ENCODE measurements at places on chromosomes 11 and 22.
A peak's percentile ranks its signal among the peaks of the same experiment; 100 is the strongest.

GRCh38 chr11:99327527-99327926 lies 306.8 kb downstream of the CNTN5 start:
- no peak overlapping the region for H3K4me3 ChIP-seq
- no peak overlapping the region for H3K27ac ChIP-seq
- no peak for DNase-seq
- no peaks in the 10 kb centered on the region for H3K36me3 ChIP-seq

- H3K27me3 ChIP-seq: peaks cover 4% of the 10 kb centered on the region
- no peak overlapping the region for H3K27ac ChIP-seq
- no peaks in the 10 kb centered on the region for H3K36me3 ChIP-seq
- DNase-seq: no peak
Measured at GRCh38 chr11:75541193-75542087, 15.7 kb upstream of the GDPD5 start.

DNA sequence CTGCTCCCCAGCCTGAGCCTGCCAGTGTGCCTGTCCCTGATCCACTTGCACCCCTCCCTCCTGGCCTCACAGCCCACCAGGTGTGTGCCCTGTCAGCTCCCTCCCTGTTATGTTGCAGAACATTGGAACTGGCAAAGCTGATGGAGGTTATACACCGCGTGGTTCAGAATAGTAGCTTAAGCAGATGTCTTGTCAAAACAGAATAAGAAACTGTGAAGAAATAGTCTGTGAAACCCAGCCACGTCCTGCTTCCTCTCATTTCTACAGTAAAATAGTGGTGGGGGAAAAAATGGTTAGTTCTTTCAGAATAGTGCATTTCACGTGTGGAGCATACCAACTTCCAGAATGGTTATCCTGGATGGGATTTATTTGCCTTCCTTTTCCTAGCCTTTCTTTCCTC lies 161.2 kb upstream of the NAV2 start:
- no peak for DNase-seq
- no peaks in the 10 kb centered on the region for H3K4me1 ChIP-seq
- no peak overlapping the region for H3K27ac ChIP-seq
- peaks cover 26% of the 10 kb centered on the region for H3K27me3 ChIP-seq
- no peak overlapping the region for H3K4me3 ChIP-seq

DNA sequence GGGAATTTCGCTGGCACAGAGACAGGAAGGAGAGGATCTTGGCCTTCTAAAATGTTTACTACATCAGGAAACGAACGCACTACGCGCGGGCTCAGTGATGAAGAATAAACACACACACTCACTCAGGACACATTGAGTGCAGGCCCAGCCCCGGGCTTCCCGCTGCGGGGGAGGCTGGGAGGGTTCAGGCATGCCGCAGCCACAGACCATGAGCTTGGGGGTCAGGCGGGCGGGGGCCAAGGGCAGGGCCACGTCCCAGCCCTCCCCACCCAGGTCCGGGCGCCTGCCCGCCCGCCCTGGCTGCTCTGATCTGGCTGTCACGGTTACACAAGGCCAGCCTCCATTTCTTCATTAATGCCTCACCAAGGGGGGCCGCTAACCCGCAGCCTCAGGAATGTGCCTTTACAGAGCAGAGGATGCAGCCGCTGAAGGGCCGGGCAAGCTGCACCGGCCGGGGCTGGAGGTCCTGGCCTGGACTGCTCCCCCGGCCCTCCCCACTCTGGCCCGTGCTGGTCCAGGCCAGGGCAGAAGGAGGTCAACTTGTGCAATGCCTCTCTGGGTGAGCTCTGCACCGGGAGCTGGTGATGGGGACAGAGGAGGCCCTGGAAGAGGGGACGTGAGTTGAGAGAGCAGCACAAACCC lies 41.7 kb downstream of the IGF2 start:
- peak overlapping the region; percentile 74 for H3K27ac ChIP-seq
- no peaks in the 10 kb centered on the region for H3K27me3 ChIP-seq
- H3K4me3 ChIP-seq: no peak overlapping the region
- DNase-seq: peak; percentile 60

- DNase-seq: no peak
- H3K4me1 ChIP-seq: peaks cover 12% of the 10 kb centered on the region
- H3K27me3 ChIP-seq: no peaks in the 10 kb centered on the region
- H3K4me3 ChIP-seq: peak within 1 kb of the TSS; percentile 82
- peak within 1 kb of the TSS; percentile 58 for H3K27ac ChIP-seq
Measured at GRCh38 chr11:63768237-63769041, at the start of gene ZFTA. Gene ZFTA, minus strand, starts transcription at chr11:63768775. Its CDS starts 153 bp downstream, at chr11:63768622.

GRCh38 chr11:7651140-7651551 lies 22.2 kb downstream of the CYB5R2 start:
- H3K4me3 ChIP-seq: no peak overlapping the region
- H3K4me1 ChIP-seq: no peaks in the 10 kb centered on the region
- DNase-seq: no peak
- no peaks in the 10 kb centered on the region for H3K36me3 ChIP-seq
- no peak overlapping the region for H3K27ac ChIP-seq
- no peaks in the 10 kb centered on the region for H3K27me3 ChIP-seq

DNA sequence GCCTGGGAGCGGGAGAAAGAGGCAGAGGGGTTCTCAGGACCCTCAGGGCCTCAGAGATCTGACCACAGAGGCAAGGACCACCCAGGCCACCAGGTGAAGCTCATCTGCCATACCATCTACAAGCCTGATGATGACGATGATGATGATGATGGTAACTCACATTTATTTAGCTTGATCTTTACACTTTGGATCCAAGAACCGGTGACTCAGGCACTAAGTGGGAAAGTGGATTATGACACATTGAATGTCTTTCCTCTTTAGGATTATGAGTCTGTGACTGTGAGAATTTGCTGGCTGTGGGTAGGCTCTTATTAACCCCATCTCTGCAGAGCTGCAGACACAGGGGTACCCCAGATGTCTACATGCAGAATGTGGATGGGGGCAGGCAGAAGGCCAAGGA lies 110.3 kb downstream of the DSCAML1 start:
- no peak overlapping the region for H3K27ac ChIP-seq
- no peaks in the 10 kb centered on the region for H3K36me3 ChIP-seq
- peaks cover 2% of the 10 kb centered on the region for H3K27me3 ChIP-seq
- H3K4me3 ChIP-seq: no peak overlapping the region
- no peaks in the 10 kb centered on the region for H3K4me1 ChIP-seq

DNA sequence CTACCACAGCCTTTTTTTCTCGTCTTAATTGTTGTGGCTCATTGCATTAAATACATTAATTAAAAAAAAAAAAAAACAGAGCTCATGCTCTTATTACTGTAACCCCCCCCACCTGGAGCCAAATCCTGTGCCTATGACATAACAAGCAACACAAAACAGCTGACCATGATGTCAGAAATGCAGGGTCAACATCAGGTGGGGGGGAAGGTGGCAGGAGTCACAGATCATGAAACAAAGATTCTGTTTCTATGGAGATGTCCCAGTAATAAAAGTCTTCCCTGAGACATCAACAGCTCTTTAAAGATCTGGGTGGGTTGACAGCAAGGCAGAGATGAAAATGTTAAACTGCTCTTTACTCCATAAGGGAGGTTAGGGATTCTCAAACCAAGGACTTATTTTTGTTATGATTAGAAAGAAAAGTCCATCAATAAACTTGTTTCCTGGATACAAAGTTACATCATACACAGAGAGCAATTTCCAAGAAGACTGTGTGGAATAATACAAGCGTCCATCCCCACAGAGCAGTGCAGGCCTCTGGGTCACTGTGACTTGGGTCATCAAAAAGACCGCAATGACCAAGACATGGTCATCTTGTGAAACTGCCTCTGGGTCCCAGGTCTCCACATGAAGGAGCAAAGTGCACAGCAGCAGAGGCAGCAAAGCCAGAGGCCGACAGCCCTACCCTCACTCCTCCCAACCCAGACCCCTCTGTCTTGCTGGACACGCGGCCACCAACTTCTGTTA lies 42.7 kb upstream of the CYP2D6 start:
- no peak overlapping the region for H3K27ac ChIP-seq
- H3K27me3 ChIP-seq: no peaks in the 10 kb centered on the region
- no peaks in the 10 kb centered on the region for H3K36me3 ChIP-seq
- no peak for DNase-seq
- no peaks in the 10 kb centered on the region for H3K4me1 ChIP-seq

DNA sequence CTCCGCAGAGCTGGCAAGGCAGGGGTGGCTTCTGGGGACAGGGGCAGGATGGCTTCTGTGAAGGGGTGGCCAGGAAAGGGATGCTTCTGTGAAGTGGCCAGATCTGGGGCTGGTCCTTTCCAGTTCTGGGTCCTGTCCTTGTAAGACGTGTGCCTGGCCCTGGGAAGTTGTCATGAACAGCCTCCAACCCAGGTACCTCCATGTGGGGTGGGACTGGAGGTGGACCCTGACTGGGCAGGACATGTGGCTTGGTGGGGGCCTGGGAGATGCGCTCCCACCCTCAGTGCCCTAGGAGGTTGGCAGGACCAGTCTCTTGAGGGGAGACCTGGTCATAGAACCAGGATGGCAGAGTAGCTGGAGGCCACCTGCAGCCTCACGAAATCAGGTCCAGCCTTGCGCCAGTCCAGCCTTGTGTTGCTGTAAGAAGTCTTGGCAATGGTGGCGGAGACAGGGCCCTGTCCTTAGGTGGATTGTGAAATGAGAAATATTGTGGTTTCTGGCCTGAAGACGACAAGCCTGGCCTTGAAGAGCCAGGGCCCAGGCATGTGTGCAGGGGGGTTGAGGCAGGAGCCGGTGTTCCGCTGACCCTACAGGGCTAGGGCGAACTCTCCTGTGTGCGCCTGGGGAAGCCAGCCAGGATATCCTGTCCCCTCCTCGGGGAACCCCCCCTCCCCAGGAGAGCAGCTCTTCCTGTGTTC lies 2.6 kb downstream of the KCNQ1 start:
- no peak overlapping the region for H3K4me3 ChIP-seq
- H3K27ac ChIP-seq: no peak overlapping the region
- H3K4me1 ChIP-seq: no peaks in the 10 kb centered on the region
- no peak for DNase-seq

DNA sequence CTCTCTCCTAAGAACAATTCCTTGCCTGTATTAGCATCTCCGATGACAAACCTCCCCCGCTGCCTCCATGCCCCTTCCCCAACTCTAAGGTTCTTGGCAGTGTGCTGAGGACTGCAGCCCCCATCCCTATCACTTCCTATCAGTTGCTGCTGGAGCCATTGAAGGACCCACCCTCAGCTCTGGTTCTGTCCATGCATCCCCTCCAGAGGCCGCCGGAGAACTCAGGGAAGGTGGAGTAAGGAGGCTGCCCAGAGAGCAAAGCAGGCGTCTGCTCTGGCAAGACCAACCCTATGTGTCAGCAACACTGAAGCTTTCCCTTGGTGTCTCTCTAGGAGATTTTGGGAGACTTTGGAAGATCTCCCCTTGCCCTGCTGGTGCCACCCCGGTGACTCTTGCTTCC lies 1139.5 kb downstream of the TBC1D22A start:
- DNase-seq: no peak
- H3K27ac ChIP-seq: no peak overlapping the region
- H3K36me3 ChIP-seq: no peaks in the 10 kb centered on the region

- H3K4me3 ChIP-seq: no peak overlapping the region
- DNase-seq: no peak
- no peaks in the 10 kb centered on the region for H3K36me3 ChIP-seq
- no peak overlapping the region for H3K27ac ChIP-seq
Measured at GRCh38 chr22:19105867-19106802, 16.1 kb downstream of the DGCR2 start.

DNA sequence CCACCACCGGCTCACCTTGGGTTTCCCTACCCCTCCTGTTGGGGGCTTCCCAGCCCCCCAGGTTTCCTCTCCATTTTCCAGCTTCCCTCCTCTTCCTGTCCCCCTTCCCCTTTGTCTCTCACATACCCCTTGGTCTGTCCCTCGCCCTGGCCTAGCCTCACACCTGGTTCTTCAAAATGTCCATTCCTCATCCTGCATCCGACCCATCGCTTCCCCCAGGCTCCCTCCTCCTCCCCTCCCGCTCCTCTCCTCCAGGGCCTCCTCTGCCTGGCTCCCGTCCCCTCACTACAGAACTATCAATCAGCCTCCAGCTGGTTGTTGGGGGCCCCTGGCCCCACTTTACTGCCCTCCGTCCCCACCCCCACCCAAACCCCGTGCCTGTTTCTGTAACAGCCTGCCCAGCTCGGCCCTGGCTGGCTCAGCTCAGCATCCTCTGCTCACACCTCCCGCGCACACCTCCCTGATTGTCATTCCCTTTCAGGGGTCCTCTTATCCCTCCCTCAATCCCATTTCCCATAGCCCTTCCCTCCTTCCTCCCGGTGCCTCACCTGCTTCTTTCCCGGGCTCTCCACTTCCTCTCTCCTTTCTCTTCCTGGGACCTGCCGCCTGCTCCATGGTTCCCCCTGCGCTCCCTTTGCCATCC lies 1.2 kb downstream of the CNIH2 start:
- no peak overlapping the region for H3K4me3 ChIP-seq
- H3K27me3 ChIP-seq: no peaks in the 10 kb centered on the region
- DNase-seq: no peak

- peak overlapping the region; percentile 48 for H3K27ac ChIP-seq
- peaks cover 28% of the 10 kb centered on the region for H3K4me1 ChIP-seq
- H3K4me3 ChIP-seq: no peak overlapping the region
- peaks cover 3% of the 10 kb centered on the region for H3K27me3 ChIP-seq
Measured at GRCh38 chr22:43897751-43898261, 6.0 kb upstream of the PNPLA5 start.

DNA sequence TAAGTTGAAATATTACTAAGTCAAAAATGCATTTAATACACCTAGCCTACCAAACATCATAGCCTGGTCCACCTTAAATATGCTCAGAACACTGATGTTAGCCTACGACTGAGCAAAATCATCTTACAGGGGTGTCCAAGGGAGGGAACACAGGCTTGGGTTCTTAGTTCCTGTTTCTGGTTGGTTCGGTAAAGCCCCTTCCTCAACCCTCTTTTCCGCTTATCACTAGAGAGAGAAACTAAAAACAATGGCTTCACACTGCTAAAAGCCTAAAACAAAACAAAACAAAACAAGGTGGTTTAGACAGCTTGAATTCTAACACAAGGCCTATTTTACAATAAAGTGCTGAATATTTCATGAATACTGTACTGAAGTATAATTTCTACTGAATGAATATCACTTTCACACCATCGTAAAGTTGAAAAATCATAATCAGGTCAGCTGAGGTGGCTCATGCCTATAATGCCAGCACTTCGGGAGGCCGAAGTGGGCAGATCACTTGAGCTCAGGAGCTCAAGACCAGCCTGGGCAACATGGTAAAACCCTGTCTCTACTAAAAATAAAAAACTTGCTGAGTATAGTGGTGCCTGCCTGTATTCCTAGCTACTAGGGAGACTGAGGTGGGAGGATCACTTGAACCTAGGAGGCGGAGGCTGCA lies 118.0 kb downstream of the SIK3 start:
- H3K4me1 ChIP-seq: peaks cover 17% of the 10 kb centered on the region
- no peaks in the 10 kb centered on the region for H3K27me3 ChIP-seq
- H3K36me3 ChIP-seq: no peaks in the 10 kb centered on the region
- no peak overlapping the region for H3K27ac ChIP-seq
- H3K4me3 ChIP-seq: no peak overlapping the region

- no peaks in the 10 kb centered on the region for H3K36me3 ChIP-seq
- H3K4me3 ChIP-seq: no peak overlapping the region
- DNase-seq: no peak
- no peaks in the 10 kb centered on the region for H3K27me3 ChIP-seq
- peaks cover 9% of the 10 kb centered on the region for H3K4me1 ChIP-seq
- H3K27ac ChIP-seq: no peak overlapping the region
Measured at GRCh38 chr11:69538854-69539253, 57.4 kb downstream of the LINC01488 start.

All from astrocyte (in vitro differentiated cells and primary cell).